Stomach (tissue), 19 donors: ENCODE measurements at places on chromosomes 4 and X. TPM values are rescaled to one million over a fixed set of nuclear protein-coding genes. Genes with fewer than 3 reads are reported as not detected.

Gene CLCN4
- total RNA-seq = not detected

- no peaks in the 10 kb centered on the region for H3K36me3 ChIP-seq
- peak within 1 kb of the TSS; percentile 92 for H3K4me3 ChIP-seq
- peak within 1 kb of the TSS; percentile 92 for H3K27ac ChIP-seq
- peaks cover 28% of the 10 kb centered on the region for H3K4me1 ChIP-seq
- no peaks in the 10 kb centered on the region for H3K27me3 ChIP-seq
Measured at GRCh38 chr4:141636082-141636770, at the start of gene IL15. TSS of gene IL15 (plus strand) at chr4:141636583. CDS start at chr4:141719465, 82,882 bp downstream.

DNA sequence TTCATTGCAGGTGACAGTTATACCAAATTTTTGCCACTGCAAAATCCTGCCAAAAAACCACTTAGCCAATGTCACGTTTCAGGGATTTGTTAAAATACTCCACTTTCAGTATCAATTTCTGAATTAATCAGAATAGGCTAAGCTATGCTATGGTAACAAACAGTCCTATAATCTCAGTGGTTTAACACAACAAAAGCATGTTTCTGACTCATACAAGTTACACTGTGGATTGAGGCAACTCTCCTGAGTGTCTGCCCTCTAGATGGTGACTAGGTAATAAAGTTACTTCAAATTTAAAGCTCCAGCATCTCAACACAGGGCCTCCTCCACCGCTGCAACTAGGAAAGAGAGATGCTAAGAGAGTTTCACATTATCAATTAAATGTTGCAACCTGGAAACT lies 23.0 kb upstream of the RADX start:
- H3K27me3 ChIP-seq = no peaks in the 10 kb centered on the region
- no peak overlapping the region for H3K27ac ChIP-seq
- no peak for DNase-seq
- no peak overlapping the region for H3K4me3 ChIP-seq
- H3K36me3 ChIP-seq = no peaks in the 10 kb centered on the region
- no peaks in the 10 kb centered on the region for H3K4me1 ChIP-seq

Gene SRPX
- 36.2 TPM for total RNA-seq

DNA sequence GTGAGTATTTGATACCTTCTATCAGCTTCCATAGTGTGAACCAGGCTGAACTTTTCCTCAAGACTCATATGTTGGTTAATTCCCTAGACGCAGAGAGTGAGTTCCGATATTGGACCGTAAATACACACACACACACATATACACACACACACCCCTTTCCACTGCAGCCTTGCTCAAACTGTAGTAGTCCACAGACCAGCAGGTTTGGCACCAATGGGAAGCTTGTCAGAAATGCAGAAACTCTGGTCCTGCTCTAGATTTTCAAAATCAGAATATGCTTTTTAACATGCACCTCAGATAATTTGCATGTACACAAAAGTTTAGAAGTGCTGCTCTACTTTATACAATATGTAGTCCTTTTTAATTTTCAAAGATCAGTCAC lies 27.6 kb upstream of the ZNF280C start:
- H3K36me3 ChIP-seq = no peaks in the 10 kb centered on the region
- H3K4me3 ChIP-seq = no peak overlapping the region
- no peaks in the 10 kb centered on the region for H3K27me3 ChIP-seq
- no peak for DNase-seq
- H3K27ac ChIP-seq = no peak overlapping the region

Gene PRRG3
- total RNA-seq = 0.14 TPM

DNA sequence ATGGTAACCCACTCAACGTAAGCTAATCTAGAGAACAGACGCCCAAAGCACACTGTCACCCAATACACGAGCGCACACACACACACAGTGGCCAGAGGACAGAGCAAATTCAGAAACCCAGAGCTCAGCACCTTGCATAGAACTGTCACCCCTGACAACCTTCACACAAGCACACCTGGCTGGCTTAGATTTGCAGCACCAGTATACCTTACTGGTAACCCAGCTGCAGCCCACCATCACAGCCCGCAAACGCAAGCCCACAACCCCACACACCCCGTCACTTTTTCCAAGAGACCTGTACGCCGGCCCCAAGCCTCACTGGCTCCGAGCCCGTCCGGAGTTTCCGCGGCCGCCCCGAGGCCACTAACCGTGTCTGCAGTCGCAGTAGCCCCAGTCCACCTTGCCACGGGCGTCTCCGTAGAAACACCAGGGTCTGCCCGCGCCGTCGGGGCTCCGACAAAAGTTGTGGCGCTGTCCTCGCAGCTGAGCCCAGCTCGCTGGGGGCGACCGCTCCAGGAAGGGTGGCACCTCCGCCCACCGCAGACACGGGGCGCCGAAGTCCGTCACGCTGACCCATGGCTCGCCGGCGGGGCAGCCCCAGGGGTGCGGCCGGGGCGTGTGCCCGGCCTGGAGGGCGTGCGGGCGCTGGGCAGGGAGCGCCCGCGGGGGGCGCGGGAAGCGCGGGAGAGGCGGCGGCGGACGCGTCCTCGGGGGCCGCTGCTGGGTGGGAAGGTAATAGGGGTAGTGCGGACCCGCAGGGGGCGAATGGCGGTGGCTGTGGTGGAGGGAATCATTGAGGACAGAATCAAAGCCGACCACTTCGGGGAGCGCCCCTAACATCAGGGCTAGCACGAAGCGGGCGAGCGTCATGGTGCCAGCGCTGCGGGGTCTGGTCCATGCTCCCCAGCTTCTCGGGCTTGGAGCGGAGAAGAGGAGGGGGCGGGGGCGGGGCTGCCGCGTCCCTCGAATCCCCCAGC lies 664 bp downstream of the PRSS12 start:
- no peaks in the 10 kb centered on the region for H3K36me3 ChIP-seq
- H3K27ac ChIP-seq = peak overlapping the region; percentile 82
- H3K4me1 ChIP-seq = peaks cover 20% of the 10 kb centered on the region
- peaks cover 56% of the 10 kb centered on the region for H3K27me3 ChIP-seq
- peak overlapping the region; percentile 58 for H3K4me3 ChIP-seq

GRCh38 chr4:40489961-40490360 lies 139.7 kb downstream of the RBM47 start:
- no peak overlapping the region for H3K4me3 ChIP-seq
- no peaks in the 10 kb centered on the region for H3K36me3 ChIP-seq
- no peaks in the 10 kb centered on the region for H3K27me3 ChIP-seq
- DNase-seq = no peak

GRCh38 chrX:134658002-134658759 lies at the start of gene PLAC1:
TSS of gene PLAC1 (minus strand) at chrX:134658471. CDS start at chrX:134566682, 91,789 bp downstream.
- no peaks in the 10 kb centered on the region for H3K4me1 ChIP-seq
- no peak for DNase-seq
- H3K36me3 ChIP-seq = no peaks in the 10 kb centered on the region
- H3K4me3 ChIP-seq = no peak within 1 kb of the TSS

Gene LGI2
- not detected for total RNA-seq

Gene TMEM154
- total RNA-seq = 0.45 TPM

GRCh38 chr4:100989401-100989800 lies 357.9 kb downstream of the PPP3CA start:
- DNase-seq = no peak
- H3K27ac ChIP-seq = no peak overlapping the region
- H3K4me1 ChIP-seq = no peaks in the 10 kb centered on the region

GRCh38 chr4:74156521-74156920 lies 1.4 kb upstream of the MTHFD2L start:
- no peak for DNase-seq
- peak overlapping the region; percentile 88 for H3K27ac ChIP-seq
- H3K27me3 ChIP-seq = no peaks in the 10 kb centered on the region
- H3K4me3 ChIP-seq = no peak overlapping the region

DNA sequence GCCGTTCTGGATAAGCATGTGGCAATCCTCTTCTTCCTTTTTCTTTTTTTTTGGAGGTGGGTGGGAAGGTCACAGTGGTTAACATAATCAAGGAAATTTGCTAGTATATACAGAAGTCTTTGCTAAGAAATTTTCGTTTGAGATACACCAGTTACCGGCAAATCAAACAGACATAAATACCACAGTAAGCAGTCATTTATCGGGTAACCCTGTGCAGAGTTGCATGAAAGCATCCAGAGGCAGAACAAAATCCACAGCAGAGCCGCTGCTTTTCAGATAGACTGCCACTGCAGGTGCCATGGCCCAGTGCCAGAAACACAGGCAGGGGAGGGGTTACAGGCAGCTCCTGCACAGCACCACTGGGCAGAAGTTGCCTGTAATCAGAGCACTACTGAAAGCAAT lies 179.1 kb upstream of the MAB21L2 start:
- no peak overlapping the region for H3K27ac ChIP-seq
- no peak overlapping the region for H3K4me3 ChIP-seq
- no peaks in the 10 kb centered on the region for H3K4me1 ChIP-seq
- no peaks in the 10 kb centered on the region for H3K27me3 ChIP-seq
- no peaks in the 10 kb centered on the region for H3K36me3 ChIP-seq

DNA sequence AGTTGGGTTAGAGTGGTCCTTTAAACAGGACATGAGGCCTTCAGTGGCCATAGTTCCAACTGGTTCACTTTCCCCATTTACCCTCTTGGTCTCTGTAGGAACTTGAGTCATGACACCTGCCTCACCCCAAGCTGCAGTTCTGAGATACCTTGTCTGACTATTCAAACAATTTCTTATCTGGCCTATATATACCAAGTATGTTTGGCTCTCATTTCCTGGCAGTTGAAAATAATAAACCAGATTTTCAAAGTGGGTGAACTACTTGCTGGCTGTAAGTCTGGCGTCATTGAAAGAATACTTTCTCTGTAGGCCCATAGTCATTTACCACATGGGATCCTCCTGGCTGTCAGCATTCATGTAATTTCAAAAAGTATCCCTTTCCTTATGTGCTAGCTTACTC lies 228.8 kb downstream of the SHROOM3 start:
- no peaks in the 10 kb centered on the region for H3K27me3 ChIP-seq
- no peaks in the 10 kb centered on the region for H3K36me3 ChIP-seq
- H3K27ac ChIP-seq = peak overlapping the region; percentile 83
- H3K4me1 ChIP-seq = no peaks in the 10 kb centered on the region
- no peak overlapping the region for H3K4me3 ChIP-seq

- DNase-seq = no peak
- H3K27me3 ChIP-seq = no peaks in the 10 kb centered on the region
- no peak overlapping the region for H3K27ac ChIP-seq
- H3K36me3 ChIP-seq = peaks cover 70% of the 10 kb centered on the region
- no peaks in the 10 kb centered on the region for H3K4me1 ChIP-seq
Measured at GRCh38 chrX:15694941-15695451, 30.4 kb upstream of the CLTRN start.

GRCh38 chr4:57462843-57463242 lies 352.7 kb upstream of the IGFBP7 start:
- no peak for DNase-seq
- no peaks in the 10 kb centered on the region for H3K27me3 ChIP-seq
- H3K4me1 ChIP-seq = no peaks in the 10 kb centered on the region
- no peak overlapping the region for H3K4me3 ChIP-seq
- H3K27ac ChIP-seq = no peak overlapping the region

DNA sequence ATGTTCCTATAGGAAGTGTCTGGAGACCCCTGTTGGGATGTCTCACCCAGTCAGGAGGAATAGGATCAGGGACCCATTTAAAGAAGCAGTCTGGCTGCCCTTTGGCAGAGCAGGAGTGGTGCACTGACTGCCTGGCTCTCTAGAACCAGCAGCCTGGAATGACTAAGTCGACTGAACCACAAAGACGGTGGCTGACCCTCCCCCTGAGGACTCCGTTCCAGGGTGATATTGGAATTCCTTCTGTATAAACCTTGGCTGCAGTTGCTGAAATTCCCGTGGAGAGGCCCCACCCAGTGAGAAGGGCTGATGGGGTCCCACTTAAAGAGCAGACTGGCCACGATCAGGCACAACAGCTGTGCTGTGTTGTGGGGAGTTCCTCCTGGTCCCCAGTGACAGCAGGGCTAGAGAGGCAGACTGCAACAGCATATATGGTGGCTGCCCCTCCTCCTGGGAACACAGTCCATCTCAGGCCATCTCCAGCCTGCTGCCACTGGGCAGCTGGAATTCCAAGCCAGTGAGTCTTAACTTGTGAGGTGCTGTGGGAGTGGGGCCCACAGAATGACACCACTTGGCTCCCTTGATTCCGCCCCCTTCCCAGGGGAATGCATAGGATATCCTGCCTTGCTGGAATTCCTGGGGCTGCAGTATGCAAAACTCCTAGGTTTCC lies 41.8 kb upstream of the RLIM start:
- DNase-seq = no peak
- H3K4me3 ChIP-seq = no peak overlapping the region
- H3K27me3 ChIP-seq = no peaks in the 10 kb centered on the region
- no peak overlapping the region for H3K27ac ChIP-seq
- H3K36me3 ChIP-seq = no peaks in the 10 kb centered on the region
- H3K4me1 ChIP-seq = no peaks in the 10 kb centered on the region

DNA sequence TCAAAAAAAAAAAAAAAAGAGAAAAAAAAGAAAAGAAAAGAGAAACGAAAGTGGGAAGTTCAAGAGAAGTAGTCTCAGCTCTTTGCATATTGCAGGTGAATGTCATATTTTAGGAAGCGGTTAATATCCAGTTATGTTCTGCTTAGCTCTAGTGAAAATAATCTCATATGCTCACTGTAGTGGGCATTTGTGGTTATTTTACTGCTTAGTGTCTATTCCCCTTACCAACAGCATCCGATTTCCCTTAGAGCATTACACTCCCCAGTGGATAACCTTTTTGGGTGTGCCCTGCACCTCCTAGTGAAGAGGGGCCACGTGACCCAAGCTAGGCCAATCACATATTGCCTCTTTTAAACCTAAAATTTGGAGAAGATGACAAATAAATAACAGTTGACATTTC lies 111.2 kb upstream of the ZNF827 start:
- no peaks in the 10 kb centered on the region for H3K27me3 ChIP-seq
- DNase-seq = no peak
- no peaks in the 10 kb centered on the region for H3K4me1 ChIP-seq
- H3K36me3 ChIP-seq = no peaks in the 10 kb centered on the region
- H3K4me3 ChIP-seq = no peak overlapping the region

DNA sequence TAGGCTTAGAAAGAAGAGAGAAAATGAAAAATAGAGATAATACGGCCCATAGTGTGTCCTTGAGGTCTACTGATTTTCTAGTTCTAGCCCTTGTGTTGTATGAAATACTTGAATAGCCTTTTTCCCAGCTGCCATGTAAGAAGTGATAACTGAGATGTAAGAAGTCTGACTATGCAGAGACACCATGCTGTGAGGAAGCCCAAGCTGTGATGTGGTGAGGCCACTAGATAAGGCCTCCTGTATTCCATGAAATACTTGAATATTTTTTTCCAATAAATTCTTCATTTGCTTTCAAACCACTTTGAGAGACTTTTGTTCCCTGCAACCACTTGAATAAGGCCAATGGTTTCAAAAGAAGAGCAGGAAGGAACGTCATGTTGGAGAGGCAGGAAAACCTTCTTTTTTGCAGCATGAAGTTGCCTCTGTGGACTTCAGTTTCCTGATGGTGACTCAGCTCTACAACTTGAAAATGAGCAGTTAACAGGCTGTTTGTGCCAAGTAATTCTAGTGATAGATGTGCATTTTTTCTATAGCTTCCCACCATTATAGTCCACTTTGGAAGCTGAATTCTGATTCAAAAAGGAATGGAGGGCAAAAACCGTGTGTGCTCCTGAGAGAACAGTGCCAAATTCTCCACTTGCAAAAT lies 25.5 kb upstream of the FAM9C start:
- H3K4me1 ChIP-seq = no peaks in the 10 kb centered on the region
- H3K4me3 ChIP-seq = no peak overlapping the region
- no peak overlapping the region for H3K27ac ChIP-seq
- no peaks in the 10 kb centered on the region for H3K27me3 ChIP-seq
- no peaks in the 10 kb centered on the region for H3K36me3 ChIP-seq
